CD8-positive, alpha-beta memory T cell (primary cell): ENCODE measurements at places on chromosomes 3 and 15.

GRCh38 chr3:100150473-100150872 is 36.2 kb upstream of the FILIP1L start:
- DNase-seq = no peak

- no peak for DNase-seq
These were observed 16.3 kb downstream of the SV2B start for GRCh38 chr15:91116113-91117067.

DNA sequence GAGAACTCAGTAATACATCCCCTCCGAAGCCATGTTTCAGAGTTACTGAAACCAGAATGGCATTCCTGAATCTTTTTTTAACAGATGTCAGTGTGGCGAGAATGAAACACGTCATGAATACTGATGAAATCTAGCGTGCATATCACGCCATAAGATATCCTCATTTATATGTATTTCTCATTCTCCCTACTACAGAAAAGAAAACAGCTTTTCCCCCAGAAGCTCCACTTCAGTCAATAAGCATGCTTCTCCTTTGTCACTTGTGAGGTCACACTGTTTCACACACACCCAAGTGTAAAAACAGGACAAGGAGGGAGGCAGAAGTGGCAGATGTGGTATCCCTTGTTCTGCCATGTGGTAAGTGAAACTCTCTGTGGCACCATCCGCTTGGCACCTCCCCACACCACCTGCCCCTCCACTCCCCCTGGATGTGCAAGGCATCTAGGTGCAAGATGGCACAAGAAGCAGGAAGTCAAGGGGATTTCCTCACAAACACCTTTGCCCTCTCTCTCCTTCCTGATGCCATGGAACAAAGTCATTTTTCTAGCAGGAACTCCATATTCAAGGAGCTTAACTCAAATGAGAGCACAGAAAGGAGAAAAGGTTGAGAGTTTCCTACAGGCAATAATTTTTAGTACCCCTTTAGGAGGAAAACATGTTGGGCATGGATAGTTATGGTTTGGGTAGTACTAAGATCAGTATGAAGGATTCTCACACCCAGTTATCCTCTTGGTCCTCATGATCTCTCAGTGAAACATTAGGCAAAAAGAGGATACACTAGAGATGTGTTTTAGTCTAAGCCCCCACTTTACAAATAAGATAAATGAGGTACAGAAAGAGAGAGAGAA is 47.5 kb upstream of the FRMD4B start:
- no peak for DNase-seq

DNA sequence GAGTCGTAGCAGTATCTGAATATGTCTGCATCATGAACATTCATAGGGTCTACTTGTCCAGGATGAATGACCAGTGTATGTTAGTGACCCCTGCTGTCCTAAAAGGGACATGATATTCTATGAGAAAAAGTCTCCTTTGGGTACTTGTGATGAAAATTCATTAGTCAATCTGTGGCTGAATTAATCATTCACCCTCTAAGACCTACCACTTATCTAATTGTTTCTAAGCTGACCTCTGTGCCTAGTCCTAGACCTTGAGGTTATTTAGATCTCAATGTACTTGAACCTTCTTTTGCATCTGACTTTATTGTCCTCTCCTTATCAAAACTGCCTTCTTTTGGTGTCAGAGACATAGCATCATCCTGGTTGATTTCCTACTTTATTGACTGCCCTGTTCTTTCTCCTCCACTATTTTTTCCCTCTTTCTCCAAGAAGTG is 799.3 kb downstream of the DIPK2A start:
- no peak for DNase-seq

GRCh38 chr3:37096288-37096687 is 78.1 kb downstream of the LRRFIP2 start:
- DNase-seq = no peak

- DNase-seq = no peak
These were observed 3.3 kb upstream of the GMNC start for GRCh38 chr3:190865828-190866227.

- DNase-seq = no peak
These were observed 109.4 kb downstream of the ATP8B4 start for GRCh38 chr15:50009634-50010033.

- no peak for DNase-seq
These were observed 11.8 kb downstream of the CMC1 start for GRCh38 chr3:28253040-28253715.

GRCh38 chr15:57738734-57739237 is 32.3 kb downstream of the POLR2M start:
- DNase-seq = no peak

DNA sequence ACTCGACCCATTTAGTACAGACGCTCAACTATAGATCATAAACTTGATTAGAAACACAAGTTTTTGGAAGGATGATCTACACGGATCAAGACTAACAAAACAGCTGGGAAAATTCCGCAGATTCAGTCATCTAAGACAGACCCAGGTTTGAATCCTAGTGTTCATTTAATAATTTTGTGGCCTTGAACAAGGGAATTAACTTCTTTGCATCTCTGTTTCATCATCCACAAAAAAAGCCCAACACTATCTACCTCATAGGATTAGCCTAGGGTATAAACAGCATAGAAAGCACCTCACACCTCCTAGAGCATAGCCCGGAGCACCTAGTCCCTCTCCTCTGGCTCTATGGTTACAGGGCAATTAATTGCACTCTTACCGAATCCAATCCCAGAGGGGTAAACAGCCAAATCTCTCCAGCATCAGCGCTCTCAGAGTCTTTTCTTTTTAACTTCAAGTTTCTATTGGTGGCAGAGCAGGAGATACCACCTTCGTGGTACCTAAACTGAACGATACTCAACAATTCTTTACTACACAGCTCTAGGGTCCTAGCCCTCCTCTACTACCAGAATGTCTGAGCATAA is 3.5 kb downstream of the TBL1XR1 start:
- DNase-seq = no peak

DNA sequence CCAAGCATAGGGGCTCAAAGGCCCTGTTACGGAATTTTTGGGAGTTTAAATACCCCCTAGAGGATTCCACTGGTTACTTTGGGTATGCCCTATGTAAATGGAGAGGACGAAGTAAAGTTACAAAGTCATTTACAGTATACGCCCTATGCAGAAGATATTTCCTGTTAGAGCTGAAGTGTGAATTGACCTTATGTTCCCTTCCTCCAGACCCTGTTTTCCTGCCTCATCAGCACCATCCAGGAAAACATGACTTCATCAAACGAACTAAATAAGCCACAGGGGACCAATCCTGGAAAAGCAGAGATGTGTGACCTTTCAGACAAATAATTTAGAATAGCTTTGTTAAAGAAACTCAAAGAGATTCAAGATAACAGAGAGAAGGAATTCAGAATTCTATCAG is 177.4 kb downstream of the SQOR start:
- DNase-seq = no peak

- peak; percentile 26 for DNase-seq
These were observed 756 bp downstream of the CLPX start for GRCh38 chr15:65184305-65184867.

DNA sequence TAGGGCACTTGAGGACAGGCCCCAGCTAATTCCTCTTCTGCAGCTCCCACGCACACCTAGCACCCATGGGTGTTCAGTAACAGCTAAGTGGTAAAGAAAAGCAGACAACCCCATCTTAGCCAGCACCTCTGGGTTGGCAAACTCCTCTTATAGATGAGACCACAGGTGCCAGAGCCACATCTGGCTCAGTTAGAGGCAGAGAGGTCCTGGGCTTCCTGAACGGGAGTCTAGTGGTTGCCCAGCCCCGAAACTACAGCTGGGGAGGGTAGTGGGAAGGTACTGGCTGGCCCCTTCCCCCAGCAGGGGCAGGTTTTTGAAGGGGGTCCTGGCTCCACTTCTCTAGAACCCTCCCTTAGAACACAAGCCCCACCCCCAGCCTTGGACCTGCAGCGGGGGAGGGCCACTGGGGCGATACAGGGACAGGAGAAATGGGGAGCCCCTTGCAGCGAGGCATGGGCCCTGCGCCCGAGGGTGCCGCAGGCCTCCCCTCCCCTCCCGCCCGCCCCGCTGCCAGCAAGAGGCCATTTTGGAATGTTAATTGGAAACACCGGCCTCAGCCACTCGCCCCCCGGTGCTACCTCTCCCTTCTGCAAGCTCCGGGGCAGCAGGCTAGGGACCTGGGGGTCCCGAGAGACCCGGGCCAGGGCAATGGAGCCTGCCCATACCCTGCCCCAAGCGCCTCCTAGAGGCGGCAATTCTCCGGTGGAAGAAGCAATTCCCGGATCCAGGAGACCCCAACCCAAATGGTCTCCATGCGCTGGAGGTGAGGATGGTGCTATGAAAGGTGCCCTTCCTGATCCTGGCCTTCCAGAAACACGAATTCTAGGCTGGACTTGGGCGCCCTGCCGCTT is 1.5 kb downstream of the DUSP7 start:
- DNase-seq = peak; percentile 27

DNA sequence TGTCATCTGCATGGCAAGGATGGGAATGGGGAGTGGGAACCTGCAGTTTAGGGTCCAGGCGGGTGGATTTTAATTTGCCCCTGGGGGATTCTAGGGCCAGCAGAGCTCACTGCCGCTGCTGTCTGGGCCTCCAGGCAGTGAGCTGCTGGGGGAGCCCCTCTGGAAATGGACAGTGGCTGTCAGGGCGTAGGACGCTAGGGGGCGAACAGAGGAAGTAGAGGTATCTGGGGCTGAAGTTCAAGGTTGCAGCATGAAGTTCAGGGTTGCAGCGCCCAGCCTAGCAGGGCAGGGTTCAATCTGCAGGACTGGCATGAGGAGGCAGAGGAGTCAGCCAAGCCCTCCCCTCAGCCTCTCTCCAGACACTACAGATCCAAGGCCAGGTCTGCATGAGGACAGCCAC is 49.5 kb downstream of the APBA2 start:
- DNase-seq = peak; percentile 77

DNA sequence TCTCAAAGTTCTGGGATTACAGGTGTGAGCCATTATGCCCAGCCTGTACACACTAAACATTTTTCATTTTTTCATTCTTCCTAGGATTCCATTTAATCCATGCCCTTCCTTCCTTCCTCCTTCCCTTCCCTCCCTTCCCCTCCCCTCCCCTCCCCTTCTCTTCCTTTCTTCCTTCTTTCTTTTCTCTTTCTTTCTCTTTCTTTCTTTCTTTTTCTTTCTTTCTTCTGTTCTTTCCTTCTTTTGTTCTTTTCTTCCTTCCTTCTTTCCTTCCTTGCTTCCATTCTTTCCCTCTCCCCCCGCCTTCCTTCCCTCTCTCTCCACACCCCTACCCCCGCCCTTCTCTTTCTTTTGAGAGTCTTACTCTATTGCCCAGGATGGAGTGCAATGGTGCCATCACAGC is 40.9 kb upstream of the ATP13A3 start:
- no peak for DNase-seq

- DNase-seq = no peak
These were observed 84.0 kb downstream of the CFAP20DC start for GRCh38 chr3:58965865-58966264.

GRCh38 chr3:54940971-54941370 is 13.1 kb upstream of the LRTM1 start:
- DNase-seq = no peak

GRCh38 chr15:90902840-90903732 is at the start of gene MAN2A2:
Gene MAN2A2 (plus strand): TSS chr15:90903302. CDS start chr15:90904208, 906 bp downstream.
- peak; percentile 78 for DNase-seq

DNA sequence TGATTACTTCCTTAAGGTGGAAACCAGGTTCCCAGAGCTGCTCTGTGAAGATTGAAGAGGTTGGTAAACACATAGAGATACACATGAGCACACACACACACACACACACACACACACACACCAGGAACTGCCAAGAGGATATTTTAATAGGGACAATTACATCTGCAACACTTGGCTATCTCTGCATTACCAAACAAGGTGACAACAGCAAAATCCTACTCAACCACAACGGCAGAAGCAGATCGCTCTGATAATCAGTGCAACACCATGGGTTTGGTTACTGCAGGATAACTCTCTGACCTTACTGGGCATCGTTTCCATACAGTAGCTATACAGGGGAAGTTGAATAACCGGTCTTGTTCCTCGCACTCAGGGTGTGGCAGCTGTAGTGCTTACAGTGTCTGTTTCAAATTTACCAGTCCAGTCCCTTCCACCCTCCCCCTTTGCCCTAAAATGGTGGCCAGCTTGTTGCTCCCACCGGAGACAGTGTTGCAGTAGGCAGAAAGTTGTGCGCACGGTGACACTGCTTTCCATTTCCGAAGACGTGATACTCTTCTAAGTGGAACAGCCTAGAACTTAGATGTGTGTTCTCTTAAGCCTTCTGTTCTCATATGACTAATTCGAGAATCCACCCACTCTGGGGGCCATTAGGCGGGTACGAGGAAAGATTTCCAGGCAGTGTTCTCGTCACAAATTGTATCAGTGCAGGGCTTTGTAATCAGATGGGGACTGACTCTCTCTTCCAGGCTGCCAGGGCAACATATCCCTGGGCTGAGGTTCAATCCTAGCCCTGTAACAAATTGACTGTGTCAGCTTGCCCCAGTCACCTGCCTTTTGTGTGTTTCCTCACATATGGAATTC is 176.2 kb downstream of the P3H2 start:
- DNase-seq = no peak
